Stimulated activated CD4-positive, alpha-beta T cell treated with anti-CD3 and anti-CD28 coated beads, Interleukin-4, amount 100 ng/mL, for 48 hours (primary cell): ENCODE measurements at places on chromosomes 12 and 14.

DNA sequence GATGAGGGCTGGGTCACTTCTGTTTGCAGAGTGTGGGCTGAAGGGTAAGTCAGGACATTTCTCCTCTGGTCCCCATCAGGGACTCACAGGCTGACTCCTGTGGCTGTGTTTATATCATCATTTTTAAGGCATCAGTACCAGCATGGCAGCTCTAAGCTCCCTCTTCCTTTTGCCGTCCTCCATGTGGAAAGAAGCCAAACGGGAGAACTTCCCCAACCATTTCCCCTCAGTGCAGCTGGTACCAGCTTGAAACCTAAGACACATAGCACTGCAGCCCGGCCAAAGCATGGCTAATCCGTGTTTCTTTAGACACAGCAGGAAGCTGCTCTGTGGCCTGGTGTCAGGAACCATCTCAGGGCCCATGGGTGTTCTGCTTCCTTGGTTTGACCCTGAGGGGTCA, 31.9 kb upstream of the ATP2A2 start:
- DNase-seq, result no peak

DNA sequence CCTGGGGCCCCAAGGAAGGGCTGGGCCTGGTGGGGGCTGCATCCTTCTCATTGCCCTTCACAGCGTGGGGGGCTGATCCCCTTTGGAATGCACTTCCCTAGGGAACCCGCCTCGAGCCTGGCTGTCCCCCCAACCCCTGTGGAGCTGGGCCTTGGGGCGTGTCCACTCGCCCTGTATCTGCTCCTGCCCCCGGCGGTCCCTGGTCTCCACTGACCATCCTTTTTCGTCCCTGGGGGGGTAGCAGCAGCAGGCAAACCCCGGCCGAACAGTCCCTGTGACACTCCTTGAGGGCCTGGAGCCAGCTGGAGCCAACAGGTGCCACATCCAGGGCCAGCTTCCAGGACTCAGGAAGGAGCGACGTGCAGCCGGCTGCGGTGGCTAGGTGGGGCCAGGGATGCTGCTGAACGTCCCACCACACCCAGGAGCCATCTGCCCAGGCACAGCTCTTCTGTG, 9.4 kb upstream of the GPR132 start:
- no peak for DNase-seq

DNA sequence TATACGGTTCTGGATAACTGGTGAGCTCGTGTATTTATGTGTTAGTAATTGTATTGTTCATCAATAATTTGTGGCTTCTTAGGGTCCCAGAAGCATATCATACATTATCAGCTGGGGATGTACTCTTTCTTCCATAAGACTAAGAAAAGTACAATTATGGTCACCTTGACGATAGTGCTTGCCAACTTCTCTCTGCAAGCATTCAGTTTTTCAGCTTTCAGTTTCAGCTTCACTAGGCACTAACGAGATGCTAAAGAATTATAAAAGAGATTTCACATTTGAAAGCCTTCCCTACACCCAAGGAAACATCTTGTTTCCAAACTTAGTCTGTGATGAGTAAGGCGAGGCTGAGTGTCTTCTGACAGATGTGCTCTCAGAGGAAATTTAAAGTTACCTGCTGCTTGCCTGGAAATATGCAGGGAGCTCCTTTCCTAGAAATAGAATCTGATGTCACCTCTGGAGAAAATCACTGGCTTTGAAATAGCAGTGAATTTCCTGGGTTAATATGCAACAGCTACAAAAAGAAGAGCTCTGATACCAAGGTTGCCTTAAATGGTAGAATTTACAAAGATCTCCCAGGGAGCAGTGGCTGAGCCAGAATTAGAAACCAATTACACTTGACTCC, 1419.9 kb upstream of the TMEM132C start:
- DNase-seq, result no peak

DNA sequence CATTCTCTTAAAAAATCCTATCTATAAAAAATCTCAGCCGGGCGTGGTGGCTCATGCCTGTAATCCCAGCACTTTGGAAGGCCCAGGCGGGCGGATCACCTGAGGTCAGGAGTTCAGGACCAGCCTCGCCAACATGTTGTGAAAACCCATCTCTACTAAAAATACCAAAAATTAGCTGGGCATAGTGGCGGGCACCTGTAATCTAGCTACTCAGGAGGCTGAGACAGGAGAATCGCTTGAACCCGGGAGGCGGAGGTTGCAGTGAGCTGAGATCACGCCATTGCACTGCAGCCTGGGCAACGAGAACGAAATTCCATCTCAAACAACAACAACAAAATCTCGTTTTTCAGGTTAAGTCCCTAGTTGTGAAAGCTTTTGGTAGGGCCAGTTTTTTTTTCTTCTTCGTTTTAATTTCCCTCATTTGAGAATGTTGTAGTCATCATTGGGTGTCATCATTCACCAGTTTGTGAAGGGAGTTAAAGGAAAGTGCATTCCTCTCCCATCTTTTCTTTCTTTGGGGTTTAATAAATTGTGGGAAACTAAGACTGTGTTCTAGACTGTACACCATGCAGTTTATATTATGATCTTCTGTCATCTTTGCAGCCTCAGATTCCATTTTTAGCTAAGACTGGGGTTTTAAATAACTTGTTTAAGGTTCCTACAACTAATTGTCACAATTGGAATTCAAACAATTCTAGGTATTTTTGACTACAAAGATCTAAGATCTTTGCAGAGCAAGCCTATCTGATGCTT, 23.9 kb downstream of the MDM2 start:
- no peak for DNase-seq

DNA sequence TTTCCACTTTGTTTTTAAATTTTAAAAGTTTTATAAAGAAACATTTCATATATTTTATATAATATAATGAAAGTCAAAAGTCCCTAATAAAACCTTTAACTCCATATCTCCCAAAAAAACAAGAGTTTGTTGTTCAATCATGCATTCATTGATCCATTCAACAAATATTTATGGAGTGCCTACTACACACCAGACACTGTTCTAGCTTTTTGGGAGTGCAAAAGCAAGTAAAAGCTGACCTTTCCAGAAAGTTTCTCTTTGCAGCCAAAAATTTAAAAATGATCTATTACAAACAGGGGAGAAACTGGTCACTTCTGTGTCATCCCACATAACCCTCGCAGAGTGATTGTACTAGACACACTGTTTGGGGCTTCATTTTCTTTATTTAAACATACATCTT, 740.0 kb upstream of the TBX3 start:
- DNase-seq, result no peak

GRCh38 chr12:54933376-54933775, 51.2 kb downstream of the TESPA1 start:
- DNase-seq, result no peak

GRCh38 chr14:54652188-54652587, 85.3 kb downstream of the SAMD4A start:
- DNase-seq, result no peak

DNA sequence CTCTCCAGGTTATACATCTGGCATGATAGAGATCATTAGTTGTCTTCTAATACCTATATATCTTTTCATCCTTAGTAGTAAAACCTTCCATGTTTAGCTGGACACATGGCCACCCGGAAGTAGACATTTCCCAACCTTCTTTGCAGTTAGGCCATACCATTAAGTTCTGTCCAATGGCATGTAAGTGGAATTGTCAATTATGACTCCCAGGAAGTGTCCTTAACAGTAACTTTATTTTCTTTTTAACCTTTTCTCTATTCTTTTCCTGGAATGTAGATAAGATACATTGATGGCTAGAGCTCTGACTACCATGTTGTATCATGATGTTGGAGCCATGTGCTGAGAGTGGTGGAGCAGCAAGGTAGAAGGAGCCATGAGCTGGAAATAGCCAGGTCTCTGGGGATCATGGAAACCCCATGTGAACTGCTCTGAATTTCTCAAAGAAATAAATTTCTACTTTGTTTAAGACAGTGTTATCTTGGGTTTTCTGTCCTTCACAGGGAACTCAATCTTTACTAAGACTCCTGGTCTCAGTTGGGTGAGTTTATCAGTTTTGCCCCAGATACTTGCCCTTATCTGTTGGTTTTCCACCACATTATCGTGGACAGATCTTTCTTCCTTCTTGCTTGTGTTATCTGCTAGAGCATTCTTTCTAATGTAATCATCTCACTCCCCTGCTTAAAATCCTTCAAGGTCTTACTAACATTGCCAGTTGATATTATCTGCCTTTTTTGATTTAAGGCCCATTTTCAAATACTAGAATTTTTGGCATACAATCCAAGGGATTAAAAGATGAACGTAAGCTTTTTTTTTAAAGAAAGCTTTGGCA, 5.1 kb upstream of the LTA4H start:
- DNase-seq, result no peak

- DNase-seq, result no peak
These were observed 137.1 kb upstream of the ATP2B1 start for GRCh38 chr12:89845767-89846166.

- DNase-seq, result no peak
These were observed 102.0 kb downstream of the MGST1 start for GRCh38 chr12:16449459-16449858.

GRCh38 chr12:110743571-110744093, 941 bp upstream of the PPP1CC start:
- DNase-seq, result no peak
